NCI-H1694 (cell line): ENCODE measurements at places on chromosomes 12 and 14.

GRCh38 chr12:122158700-122159285 lies 15.2 kb downstream of the IL31 start:
- no peak for DNase-seq

DNA sequence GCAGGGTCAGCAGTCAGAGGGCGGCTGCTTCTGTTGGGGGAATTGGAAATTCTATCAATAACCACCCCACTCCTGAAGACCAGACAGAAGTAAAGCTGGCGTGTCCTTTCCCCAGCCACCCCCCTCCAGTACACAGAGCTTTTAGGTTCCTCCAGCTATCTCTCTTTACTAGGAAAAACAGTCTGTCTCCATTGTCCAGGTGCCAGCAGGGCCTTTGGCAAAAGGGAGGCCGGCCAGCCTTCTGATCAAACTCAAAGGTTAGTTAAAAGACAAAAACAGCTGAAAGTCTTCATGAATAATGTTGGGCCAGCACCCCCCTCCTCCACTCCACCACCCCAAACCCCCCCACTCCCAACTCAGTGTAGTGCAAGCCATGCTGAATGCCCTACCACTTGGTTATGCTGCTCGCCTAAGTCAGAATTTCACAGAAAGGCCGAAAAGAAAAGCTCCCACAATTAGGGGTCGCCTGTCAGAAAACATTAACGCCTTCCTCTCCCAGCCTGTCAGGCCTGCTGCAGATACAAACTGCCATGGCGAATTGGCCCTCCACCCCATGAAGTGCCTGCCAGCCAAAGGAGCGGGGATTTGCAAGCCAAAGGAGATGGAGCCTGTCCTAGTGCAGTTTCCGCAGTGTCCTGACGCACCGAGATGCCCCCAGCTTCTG lies 8.9 kb downstream of the ASCL1 start:
- no peak for DNase-seq

- no peak for DNase-seq
These were observed 71.4 kb upstream of the PARP11 start for GRCh38 chr12:3944620-3945019.

DNA sequence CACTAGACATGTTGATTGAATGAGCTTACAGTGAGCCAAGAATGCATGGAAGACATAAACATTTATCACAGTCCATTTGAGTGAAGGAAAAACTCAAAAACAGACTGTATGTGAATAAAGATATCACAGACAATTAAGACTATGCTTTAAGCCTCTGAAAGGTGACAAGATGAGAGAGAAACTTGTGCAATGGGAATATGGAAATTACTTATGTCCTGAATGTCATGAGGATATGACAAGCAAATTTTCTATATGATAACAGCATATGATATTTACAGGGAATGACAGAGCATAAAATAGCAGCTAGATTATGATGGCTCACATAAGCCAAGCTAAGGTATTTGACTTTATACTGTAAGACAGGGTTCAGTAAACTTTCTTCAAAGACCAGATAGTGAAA lies 1153.1 kb upstream of the USP15 start:
- no peak for DNase-seq

GRCh38 chr12:58171914-58172313 lies 230.5 kb downstream of the ATP23 start:
- no peak for DNase-seq

DNA sequence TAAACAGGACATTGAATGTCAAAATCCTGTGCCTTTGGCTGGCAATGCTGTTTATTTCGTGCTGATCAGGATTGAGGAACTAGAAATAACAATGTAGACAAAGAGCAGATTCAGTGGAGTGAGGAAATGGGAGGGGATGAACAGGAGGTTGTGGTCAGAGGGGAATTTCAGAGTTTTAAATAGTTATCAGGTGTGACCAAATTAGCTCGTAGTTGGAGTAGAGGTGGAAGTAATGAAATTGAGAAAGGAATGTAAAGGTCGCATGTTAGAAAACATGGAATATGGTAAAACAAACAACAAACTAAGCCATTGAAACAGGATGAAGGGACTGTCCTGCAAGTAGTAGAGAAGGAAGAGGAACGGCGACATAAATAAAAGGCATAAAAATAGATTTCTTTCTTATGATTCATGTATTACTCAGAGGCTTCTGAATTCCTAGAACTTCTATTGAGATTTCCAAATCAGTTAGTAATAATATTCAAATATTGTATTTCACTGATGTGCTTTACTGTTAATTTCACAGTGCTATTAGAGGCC lies 9.5 kb upstream of the SAV1 start:
- no peak for DNase-seq

GRCh38 chr12:646442-647384 lies 16.5 kb downstream of the NINJ2 start:
- no peak for DNase-seq

- DNase-seq, result no peak
These were observed 415.5 kb downstream of the PCNX1 start for GRCh38 chr14:71322655-71323250.

- no peak for DNase-seq
These were observed 10.1 kb upstream of the GRIP1 start for GRCh38 chr12:66688846-66689439.

DNA sequence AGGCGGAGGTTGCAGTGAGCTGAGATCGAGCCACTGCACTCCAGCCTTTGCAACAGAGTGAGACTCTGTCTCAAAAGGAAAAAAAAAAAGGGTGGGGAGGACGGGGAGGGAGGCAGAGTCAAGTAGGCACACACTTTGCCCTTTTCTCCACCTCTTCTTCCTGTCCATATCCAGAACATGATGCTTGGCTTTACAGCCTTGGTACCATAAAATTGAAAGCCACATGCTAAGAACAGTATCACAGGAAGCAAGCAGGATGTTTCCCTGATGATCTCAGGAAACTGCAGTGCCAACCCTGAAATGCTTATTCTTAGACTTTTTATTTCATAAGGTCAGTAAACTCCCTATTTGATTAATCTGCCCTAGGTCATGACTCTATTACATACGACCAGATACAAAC lies 32.5 kb upstream of the YAF2 start:
- no peak for DNase-seq

DNA sequence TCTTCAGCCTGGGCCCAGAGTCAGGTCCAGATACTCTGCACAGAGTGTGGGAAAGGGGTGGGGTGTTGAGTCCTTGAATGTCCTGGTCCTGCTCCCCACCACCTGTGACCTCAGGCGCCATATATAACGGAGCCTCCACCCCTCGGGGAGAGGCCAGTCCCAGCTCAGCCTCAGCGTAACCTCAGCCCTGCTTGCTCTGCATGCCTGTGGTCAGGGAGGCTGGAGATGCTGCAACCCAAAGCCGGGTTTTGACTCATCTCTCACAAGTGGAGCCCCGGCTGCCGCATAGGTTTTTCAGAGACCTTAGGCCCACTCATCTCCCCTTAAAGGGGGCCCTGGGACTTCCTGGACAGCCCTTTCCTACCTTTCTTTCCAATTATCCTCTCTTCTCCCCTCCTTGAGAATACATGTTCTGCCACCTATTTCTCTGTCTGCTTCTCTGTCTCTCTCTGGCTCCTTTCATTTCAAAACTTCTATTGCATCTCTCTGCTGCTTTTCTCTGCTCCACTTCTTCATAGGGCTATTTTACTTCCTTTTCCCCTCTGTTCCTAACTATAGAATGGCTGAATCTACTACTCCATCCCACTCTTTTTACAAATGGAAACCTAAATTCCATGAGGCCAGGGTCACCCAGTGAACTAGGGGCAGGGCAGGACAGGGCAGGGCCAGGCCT lies 1.2 kb downstream of the ITGB7 start:
- no peak for DNase-seq

GRCh38 chr12:78290606-78291345 lies 460.1 kb downstream of the NAV3 start:
- DNase-seq, result no peak

GRCh38 chr14:75453817-75454434 lies 26.1 kb downstream of the JDP2 start:
- DNase-seq, result no peak

DNA sequence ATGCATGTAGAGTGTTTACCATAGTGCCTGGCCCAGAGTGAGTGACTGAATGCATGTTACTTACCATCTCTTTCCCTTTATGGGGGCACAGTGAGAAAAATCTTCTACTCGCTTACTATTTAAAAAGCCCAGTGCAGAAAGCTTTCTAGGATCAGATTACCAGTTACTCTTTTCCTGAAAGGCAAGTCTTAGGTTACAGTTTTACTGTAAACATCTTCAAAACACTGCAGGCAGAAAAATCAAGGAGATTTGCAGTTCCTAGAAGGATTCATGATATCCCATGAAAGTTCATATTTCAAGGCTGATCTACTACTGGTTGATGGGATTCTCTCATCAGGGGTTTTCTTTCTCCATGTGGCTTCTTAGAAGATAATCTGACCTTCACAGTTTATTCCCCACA lies 29.3 kb upstream of the DAAM1 start:
- no peak for DNase-seq

DNA sequence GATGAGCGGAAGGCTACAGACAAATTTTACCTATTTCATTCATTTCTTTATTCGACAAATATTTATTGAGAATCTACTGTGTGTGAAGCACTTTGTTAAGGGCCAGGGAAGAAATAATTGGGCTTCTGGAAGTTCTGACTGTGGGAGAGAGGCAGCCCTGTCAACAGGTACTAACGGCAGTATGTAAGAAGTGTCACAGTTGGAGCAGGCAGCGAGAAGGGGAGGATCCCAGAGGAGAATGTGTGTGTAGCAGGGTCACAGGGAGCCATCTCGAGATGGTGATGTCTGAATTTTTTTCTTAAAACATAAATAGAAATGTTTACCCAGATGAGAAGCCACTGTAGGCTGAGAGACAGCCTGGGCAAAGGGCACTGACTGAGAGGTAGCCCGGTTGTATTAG lies 163.3 kb upstream of the SLC38A2 start:
- no peak for DNase-seq

GRCh38 chr14:72352012-72352411 lies 419.8 kb downstream of the RGS6 start:
- DNase-seq, result no peak

DNA sequence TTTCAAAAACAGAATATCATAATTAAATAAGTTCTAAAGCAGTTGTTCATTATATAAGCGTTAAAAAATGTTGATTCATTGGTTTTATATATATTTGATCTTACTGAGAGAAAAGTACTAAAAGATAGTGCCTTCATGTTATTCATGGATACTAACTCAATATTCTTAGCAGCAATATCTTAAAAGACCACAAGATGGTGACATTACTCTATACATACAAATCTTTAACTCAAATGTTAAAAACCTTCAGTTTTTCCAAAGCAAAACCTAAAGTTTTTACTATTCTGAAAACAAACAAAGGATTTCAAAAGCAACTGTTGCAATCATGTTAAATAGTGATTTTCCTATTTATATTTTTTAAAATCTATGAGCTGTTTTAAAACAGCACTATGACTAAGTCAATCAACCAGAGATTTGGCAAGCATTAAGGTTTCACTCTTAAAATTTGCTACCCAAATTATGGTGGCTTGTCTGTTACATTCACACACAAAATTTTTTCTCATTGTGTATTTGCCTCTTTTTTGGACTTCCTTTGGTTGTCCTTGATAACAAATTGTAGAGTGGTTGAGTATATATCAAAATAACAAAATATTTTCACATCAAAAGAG lies 50.1 kb upstream of the RERGL start:
- peak; percentile 53 for DNase-seq

DNA sequence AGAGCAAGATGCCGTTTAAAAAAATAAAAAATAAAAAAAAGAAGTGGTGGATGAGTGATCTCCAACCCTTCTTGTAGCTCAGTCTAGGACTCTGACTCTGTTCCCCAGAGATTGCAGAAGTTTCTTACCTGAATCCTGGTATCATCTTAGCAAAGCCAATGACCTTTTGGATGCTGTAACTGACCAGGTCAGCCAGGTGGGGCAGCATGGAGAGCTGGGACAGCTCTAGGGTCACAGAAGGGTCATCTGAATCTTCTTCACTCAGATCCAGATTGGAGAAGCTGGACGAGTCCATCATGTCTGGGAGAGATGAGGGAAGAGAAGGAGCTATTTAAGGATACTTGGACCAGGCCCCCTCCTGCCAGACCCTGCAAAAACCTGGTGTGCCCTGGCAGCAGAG lies 35.8 kb upstream of the HDAC7 start:
- DNase-seq, result no peak

DNA sequence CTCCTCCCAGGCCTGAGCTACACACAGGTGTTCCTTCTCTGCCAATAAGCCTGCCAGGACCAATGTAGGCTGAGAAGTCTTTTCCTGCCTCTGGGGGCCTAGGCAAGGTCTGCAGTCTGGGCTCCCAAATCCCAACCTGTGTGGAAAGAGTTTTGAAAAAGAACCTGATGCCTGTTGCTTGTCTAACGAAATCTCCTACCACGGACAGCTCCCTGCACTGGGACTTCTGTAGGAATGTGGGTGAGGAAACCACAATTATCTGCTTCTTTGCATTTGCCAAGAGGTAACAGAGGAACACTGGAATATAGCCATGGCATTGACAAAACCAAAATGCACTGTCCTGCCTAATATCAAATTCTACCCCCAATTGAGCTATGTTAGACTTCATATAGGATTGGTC lies 877.0 kb upstream of the TMEM132C start:
- DNase-seq, result no peak

- DNase-seq, result no peak
These were observed 1.1 kb upstream of the BCDIN3D start for GRCh38 chr12:49843876-49844437.

DNA sequence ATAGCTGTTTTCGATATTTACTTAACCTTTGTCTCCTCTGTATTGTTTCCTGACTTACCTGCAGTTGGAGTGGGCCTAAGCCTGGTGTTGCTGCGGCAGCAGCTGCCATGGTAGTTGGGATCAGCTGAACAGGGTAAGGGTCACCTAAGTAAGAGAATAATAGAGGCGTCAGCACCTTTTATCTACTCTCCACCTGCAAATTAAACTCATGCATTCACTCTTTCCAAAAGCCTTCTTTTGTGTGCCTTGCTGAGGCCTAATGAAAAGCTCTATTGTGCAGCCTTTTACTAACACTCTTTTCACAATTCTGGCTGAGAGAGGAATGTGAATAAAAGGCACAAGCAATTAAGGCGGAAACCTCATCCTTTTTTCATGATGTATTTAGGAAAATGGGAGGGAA lies 308.7 kb downstream of the SOX5 start:
- DNase-seq, result no peak

DNA sequence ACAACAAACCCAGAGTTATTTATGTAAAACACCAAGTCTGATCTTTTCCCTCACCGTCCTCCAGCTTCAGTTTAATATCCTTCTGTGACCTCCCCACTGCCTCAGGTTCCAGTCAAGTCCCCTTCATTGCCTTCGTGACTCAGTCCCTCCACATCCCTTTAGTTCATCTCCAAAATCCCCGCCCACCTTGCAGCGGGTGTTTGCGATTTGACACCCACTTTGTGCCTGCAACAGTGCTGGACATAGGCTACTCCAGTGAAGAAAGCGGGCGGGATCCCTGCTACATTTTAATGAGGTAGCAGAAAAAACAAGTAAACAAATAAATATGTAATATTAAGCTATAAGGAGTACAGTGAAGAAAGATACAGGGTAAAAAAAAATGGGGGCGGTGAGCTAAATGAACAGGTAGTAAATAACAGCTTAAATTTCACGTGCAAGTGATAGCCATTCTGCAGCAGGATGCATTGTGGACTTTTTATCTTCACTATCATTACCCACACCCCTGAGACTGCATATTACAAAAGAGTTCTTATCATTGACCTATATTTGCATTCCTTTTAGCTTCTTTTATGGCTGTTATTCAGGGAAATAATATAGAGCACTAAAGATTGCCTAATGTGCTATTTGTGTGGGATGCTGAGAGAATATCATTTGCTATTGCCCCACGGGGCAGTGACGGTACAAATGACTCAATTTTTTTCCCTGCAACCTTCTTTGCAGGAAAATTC lies 222.8 kb upstream of the NUDT4 start:
- no peak for DNase-seq
